ENCODE measurements at places on chromosomes 6 and 20.

- peaks cover 12% of the 10 kb centered on the region for H3K4me1 ChIP-seq
- no peaks in the 10 kb centered on the region for H3K27me3 ChIP-seq
- H3K4me3 ChIP-seq = no peak overlapping the region
- DNase-seq = peak; percentile 28
- H3K36me3 ChIP-seq = 0 out of 2 replicates have a peak, but pooled peaks cover 2% of the 10 kb centered on the region
Measured at GRCh38 chr6:106751501-106752252, 122.3 kb downstream of the QRSL1 start.

DNA sequence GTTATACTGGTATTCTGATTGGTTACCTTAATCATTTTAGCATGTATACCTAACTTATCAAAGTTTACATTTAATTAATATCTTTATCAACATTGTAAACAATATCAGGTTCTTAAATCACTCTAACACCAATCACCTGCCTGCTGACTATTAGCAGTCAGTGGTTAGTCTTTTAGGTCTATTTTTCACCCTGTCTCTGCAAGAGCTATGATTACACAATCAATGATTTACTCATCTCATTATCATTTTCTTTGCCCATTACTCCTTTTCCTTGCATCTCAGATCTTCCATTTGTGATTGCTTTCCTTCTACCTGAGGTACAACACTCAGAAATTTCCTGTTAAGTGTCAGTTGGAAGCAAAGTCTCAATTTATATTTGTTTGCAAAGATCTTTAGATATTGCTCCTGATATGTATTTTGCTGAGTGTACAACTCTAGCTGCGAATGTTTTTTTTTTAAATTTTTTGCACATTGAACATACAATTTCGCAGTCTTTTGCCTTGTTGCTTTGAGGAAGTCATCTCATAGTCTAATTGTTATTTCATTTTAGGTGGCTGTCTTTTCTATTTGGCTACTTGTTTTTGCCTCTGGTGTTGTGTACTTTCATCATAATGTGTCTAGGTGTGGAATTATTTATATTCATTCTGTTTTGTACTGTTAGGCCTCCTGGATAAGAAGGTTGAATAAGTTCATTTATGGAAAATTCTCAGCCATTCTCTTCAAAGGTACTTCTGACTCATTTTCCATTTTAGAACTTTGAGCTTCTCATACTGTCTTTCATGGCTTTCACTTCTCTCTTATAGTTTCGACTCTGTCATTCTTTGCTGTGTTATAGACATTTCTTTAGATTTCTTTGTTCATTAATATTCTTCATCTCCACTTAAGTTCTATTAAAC is 104.9 kb upstream of the CEP162 start:
- no peak for DNase-seq
- H3K4me3 ChIP-seq = no peak overlapping the region
- no peaks in the 10 kb centered on the region for H3K27me3 ChIP-seq
- H3K27ac ChIP-seq = no peak overlapping the region

GRCh38 chr6:134435814-134436280 is 117.9 kb upstream of the SGK1 start:
- DNase-seq = no peak
- H3K27ac ChIP-seq = no peak overlapping the region
- no peak overlapping the region for H3K4me3 ChIP-seq
- H3K27me3 ChIP-seq = no peaks in the 10 kb centered on the region
- H3K4me1 ChIP-seq = no peaks in the 10 kb centered on the region

- no peak overlapping the region for H3K27ac ChIP-seq
- H3K27me3 ChIP-seq = no peaks in the 10 kb centered on the region
- H3K4me3 ChIP-seq = no peak overlapping the region
Measured at GRCh38 chr6:5046430-5046829, 38.7 kb upstream of the PPP1R3G start.

DNA sequence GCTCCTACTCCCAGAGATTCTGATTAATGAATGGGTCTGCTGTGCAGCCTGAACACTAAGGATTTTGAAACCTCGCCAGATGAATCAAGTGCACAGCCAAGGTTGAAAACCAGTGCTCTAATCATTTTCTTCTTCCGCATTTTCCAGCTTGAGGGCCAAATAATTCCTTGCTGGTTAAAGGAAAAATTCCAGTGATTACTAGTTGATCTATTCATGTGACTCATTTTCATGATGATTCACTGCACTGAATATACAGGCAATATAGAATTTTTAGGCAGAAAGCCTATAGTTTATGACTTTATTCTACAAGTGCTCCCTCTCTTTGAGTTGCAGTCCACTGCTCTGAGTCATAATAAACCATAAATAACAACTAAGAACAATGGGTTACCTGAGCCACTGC is 80.6 kb upstream of the PROKR2 start:
- no peaks in the 10 kb centered on the region for H3K27me3 ChIP-seq
- H3K27ac ChIP-seq = no peak overlapping the region
- H3K4me3 ChIP-seq = no peak overlapping the region
- no peaks in the 10 kb centered on the region for H3K36me3 ChIP-seq
